Activated gamma-delta T cell (primary cell): ENCODE measurements at places on chromosomes 1 and 21.

DNA sequence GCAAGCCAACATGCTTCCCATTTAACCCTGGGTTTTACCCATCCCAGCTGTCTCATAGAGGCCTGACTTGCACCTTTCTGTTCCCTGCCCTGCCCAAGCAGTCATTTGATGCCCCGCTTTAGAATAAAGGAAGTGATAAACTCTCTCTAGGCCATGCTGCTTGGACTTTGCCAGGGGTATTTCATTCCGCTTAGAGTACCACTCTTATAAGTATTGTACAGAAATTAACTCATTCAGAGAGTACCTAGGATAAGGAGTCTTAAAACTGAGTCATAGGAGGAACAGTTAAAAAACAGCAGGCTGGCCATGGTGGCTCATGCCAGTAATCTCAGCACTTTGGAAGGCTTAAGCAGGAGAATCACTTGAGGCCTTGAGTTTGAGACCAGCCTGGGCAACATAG lies 21.0 kb upstream of the LYST start:
- no peak for DNase-seq

DNA sequence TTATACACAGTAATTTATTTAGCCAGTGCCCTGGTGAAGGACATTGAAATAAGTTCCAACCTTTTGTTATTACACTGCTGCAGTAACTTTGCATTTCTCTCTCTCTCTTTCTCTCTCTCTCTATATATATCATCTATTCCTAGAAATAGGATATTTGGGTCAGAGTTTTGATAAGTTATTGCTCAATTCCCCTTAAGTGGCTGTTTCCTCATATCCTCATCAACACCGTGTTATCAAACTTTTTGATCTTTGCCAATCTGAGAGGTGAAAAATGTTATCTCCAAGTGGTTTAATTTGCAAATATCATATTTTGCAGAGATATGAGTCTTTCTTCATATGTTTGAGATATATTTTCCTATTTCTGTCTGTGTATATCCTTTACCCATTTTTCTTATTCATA lies 1.6 kb upstream of the SRSF4 start:
- DNase-seq, result no peak

- no peak for DNase-seq
These were observed 72.6 kb upstream of the TARDBP start for GRCh38 chr1:10939654-10940450.

- no peak for DNase-seq
These were observed 88.5 kb downstream of the CEP350 start for GRCh38 chr1:180042988-180043622.

DNA sequence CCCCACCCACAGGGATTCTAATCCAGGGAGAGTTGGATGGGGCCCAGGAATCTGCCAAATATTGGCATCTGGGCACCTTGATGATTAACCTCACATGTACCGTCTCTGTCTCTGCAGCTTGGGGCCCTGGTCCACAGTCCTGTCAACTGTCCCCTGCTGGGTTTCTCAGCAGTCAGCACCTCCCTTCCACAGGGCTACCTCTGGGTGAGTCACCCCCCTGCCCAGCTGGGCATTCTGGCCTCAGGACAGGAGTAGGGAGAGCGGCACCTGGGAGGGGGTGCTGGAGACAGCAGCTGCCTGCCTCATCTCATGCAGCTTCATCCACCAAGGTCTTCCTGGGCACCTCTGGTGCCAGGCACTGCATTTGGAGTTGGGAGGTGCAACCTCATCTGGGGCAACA lies 100.6 kb upstream of the ACTL8 start:
- no peak for DNase-seq

- DNase-seq, result no peak
These were observed 1.2 kb downstream of the SH3GLB1 start for GRCh38 chr1:86705665-86705985.

- DNase-seq, result no peak
These were observed 116.4 kb downstream of the GREM2 start for GRCh38 chr1:240495601-240496000.

- no peak for DNase-seq
These were observed 664.3 kb upstream of the B3GALT2 start for GRCh38 chr1:193850745-193851144.

GRCh38 chr1:100265562-100265930 lies 470 bp upstream of the RTCA start:
- no peak for DNase-seq

DNA sequence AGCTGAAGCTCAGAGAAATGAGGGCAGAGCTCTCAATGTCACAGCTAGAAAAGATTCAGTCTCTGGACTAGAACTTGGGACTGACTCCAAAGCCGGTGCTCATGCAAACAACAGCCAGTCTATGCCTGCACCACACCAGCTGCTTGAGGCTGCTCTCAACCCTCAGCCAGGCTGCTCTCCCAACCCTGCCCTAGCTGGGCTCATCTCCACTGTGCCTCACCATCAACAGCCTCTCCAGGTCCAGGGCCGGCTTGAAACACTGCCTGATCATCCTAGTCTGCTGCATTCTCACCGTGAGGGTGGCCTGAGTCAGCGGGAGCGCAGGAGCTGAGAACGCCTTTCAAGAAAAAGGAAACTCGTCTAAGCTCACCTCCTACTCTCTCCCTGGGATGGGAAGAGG lies 94.5 kb downstream of the PTPRU start:
- DNase-seq, result no peak

- no peak for DNase-seq
These were observed 5.6 kb downstream of the TMEM54 start for GRCh38 chr1:32895325-32896215.

DNA sequence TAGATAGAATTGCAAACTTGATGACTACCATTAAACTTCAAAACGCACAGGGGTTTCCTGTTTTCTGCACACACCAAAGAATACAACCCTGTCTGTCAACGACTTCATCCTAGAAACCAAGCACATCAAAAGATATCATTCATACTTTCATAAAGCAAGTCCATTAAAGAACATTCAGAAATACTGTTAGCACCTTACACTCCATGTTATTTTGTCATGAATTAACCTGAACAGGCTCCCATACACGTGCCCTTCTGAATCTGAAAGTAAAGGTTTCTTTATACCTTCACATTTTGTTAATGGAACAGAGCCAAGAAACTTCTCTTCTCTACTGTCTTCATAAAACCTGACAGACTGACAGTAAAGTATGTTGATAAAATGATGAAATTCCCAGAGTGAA lies 46.1 kb downstream of the PUM1 start:
- DNase-seq, result no peak

DNA sequence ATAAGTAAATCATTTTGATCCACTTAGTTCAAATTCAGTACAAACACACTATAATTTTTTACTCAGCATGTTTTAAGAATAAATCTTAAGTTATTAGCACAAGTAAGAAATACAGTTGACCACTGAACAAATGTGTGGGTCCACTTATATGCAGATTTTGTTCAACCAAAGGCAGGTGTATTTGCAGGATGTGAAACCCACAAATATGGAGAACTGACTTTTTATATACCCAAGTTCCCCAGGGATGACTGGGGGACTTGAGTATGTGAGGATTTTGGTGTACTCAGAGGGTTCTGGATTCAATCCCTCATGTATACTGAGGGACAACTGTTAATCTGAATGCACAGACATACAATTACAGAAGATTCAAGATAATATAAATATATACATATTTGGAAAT lies 25.7 kb upstream of the ERICH3 start:
- DNase-seq, result no peak
